ENCODE measurements at places on chromosomes 6 and 20. TPM values are rescaled to one million over a fixed set of nuclear protein-coding genes. Genes with fewer than 3 reads are reported as not detected.

Gene IMPG1
- polyA plus RNA-seq, result not detected

Gene RIOK1
- polyA plus RNA-seq, result 7.7 TPM

DNA sequence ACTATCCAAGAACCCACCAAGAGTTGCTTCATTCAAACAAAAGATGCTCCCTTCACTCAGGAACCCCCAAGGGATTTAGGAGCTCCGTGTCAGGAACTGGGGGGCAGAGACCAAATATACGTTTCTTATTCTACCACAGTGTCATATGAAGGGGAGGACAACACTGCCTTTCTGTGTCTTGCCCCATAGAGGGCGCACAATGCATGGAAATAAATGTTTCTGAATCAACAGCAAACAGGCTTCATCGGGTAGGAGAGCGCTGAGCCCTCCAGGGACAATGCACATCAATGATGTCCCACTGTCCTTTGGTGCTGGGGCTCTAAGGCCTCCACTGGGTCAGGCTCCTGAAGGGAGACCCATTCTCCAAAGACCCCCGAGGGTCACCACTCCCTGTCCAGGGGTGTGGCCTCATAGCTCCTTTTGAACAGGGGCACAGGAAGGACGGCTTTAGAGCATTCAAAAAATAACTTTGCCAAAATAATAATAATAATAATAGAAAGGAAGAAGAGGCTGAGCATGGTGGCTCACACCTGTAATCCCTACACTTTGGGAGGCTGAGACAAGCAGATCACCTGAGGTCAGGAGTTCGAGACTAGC, 31.1 kb downstream of the PLG start:
- no peak for DNase-seq
- no peak overlapping the region for H3K4me3 ChIP-seq
- H3K4me1 ChIP-seq, result no peaks in the 10 kb centered on the region
- no peaks in the 10 kb centered on the region for H3K27me3 ChIP-seq

GRCh38 chr6:139017227-139017626, 11.3 kb upstream of the ABRACL start:
- H3K27me3 ChIP-seq, result no peaks in the 10 kb centered on the region
- H3K4me1 ChIP-seq, result peaks cover 6% of the 10 kb centered on the region
- no peaks in the 10 kb centered on the region for H3K36me3 ChIP-seq
- no peak overlapping the region for H3K4me3 ChIP-seq
- H3K27ac ChIP-seq, result no peak overlapping the region

GRCh38 chr20:62254021-62254724, 15.9 kb downstream of the OSBPL2 start:
- H3K36me3 ChIP-seq, result peaks cover 54% of the 10 kb centered on the region
- H3K27me3 ChIP-seq, result no peaks in the 10 kb centered on the region
- DNase-seq, result no peak
- no peak overlapping the region for H3K4me3 ChIP-seq
- H3K27ac ChIP-seq, result no peak overlapping the region
